ENCODE measurements at places on chromosomes 12 and 14.

- DNase-seq, result no peak
Observed at GRCh38 chr14:99972748-99973466, 92.3 kb upstream of the EVL start.

- no peak for DNase-seq
Observed at GRCh38 chr12:112843287-112843686, 51.7 kb downstream of the RPH3A start.

- no peak for DNase-seq
Observed at GRCh38 chr14:88553886-88554456, 836 bp downstream of the PTPN21 start.

GRCh38 chr14:99971087-99971940 lies 93.9 kb upstream of the EVL start:
- peak; percentile 70 for DNase-seq

DNA sequence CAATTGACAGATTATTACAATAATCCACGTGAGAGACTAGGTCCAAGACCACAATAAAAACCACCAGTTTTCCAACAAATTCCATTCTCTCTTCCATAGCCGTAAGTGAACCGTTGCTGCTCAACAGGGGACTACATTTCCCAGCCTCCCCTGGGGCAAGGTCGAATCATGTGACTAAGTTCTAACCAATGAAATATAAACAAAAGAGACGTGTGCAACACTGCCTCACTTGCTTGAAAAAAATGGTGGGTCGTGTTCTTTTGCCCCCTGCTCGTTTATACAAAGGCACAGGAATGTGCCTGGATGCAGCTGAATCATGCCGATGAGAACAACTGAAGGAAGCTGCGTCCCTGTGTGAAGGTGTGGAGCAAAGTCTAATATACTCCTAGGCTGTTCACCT lies 51.1 kb downstream of the HSPB8 start:
- no peak for DNase-seq

- DNase-seq, result no peak
Observed at GRCh38 chr12:131420867-131421447, 289.9 kb upstream of the SFSWAP start.

GRCh38 chr12:128052331-128052730 lies 214.6 kb upstream of the TMEM132C start:
- DNase-seq, result no peak

DNA sequence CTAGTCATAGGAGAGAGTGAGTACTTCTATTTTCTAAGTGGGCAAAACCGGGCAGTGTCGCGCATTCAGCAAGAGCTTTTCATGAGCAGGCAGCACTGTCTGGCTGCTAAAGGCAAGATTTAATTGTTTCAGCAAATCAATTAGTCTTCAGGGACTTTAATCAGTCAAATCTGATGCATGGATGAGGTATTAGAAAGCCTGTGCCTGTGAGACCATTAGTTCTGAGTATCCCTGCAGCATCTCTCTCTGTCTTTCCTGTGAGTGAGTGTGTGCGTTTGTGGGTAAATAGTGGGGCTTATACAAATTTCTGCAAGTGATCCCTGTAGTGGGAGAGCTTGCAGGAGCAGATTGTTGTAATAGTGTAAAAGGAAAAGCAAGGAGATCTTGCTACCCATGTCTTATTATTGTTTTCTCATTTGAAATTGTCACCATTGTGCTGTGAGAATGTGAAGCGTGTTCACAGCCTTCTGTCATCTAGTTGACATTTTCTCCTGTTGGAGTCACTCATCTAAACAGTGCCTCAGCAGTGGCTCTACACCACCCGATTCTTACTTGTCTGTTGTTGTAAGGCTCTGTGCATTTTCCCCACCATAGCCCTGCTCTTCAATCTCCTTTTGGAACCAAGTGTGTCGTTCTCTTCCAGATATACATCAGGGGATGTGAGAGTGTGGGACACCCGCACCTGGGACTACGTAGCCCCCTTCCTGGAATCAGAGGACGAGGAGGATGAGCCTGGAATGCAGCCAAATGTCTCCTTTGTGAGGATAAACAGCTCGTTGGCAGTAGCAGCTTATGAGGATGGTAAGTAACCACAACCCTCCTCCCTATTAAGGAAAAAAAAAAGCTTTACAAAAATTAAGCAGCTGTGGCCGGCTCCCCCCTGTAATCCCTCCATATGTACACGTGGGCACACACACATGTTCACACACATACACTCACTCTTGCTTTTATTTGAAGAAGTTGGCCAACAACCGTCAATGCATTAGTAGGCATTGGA lies 53.6 kb downstream of the FBXW8 start:
- DNase-seq, result no peak

GRCh38 chr14:26328791-26329190 lies 269.0 kb downstream of the NOVA1 start:
- no peak for DNase-seq

- DNase-seq, result no peak
Observed at GRCh38 chr12:94500831-94501567, 41.3 kb upstream of the CEP83 start.

GRCh38 chr12:52865090-52865944 lies 16.5 kb upstream of the KRT78 start:
- no peak for DNase-seq
